Omental fat pad (tissue), 4 donors: ENCODE measurements at places on chromosomes 2 and 18. TPM values are rescaled to one million over a fixed set of nuclear protein-coding genes. Genes with fewer than 3 reads are reported as not detected.

GRCh38 chr2:9107168-9108025 is 99.2 kb upstream of the ASAP2 start:
- DNase-seq, result no peak

The GPR35 gene
- total RNA-seq, result 1.3 TPM

GRCh38 chr2:236242057-236242495 is 22.1 kb downstream of the ASB18 start:
- DNase-seq, result no peak

DNA sequence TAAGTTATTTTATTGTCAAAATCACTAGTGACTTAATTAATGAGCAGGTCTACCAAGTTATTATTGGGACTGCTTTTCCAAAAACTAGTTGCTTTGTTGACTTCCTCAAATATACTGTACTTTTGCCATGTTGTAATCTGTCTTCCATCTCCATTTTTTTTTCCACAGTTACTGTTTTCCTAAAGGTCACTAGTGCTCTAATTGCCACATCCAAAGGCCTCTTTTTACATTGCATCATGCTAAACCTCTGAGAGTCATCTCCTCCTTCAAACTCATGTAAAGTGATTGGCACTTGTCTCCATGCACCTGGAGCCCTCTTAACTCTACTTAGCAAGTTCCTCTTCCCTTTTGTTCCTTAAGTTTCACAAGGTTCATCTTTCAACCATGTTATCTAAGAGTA is 11.8 kb downstream of the PMAIP1 start:
- no peak for DNase-seq

DNA sequence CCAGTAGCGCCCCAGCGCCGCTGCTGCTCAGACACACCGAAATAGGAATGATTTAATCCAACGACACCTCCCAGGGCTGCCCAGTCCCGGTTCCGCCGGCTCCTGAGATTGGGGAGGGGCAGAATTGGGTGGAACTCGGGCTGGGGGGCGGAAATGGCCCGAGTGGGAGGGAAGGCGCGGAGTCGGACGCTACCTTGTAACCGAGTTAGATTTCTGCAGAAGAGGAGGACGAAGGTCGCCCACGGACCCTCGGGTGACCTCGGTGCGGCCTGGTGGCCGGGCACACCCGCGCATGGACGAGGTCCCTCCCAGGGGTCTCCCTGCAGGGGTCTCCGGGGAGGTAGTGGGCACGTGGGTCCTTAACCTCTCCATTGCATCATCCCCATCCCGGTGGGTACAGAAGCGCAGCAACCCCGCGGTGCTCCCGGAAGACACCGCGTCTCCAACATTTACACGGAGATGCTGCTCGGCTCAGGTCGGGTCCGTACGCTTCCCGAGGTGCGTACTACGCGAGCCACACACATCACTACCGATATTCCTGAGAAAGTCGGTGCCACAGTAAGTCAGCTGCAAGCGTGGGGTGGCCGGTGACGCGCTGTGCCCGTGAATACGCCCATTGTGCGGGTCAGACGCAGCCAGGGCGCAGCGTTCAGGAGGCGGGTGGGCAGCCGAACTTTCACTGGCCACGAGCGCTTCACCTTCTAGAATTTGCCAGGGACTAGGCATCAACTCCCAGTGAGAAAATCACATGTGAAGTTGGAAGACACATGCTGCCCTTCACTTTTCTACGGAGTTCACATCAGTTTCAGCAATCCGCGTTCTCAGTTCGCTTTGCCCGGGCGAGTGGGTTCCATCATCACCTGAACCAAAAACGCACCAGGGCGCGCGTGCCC is 3.0 kb downstream of the ZNF516 start:
- no peak for DNase-seq
